ENCODE measurements at places on chromosomes 11 and 22. TPM values are rescaled to one million over a fixed set of nuclear protein-coding genes. Genes with fewer than 3 reads are reported as not detected.

GRCh38 chr11:35102267-35102666 is 36.7 kb upstream of the CD44 start:
- DNase-seq: no peak

- no peak for DNase-seq
These were observed 1.9 kb downstream of the FEN1 start for GRCh38 chr11:61794579-61794978.

GRCh38 chr11:81342966-81343365 is 1390.7 kb downstream of the FAM181B start:
- no peak for DNase-seq

The PAX6 gene
- 0.61 TPM for total RNA-seq

- DNase-seq: no peak
These were observed 5.3 kb downstream of the KCNK7 start for GRCh38 chr11:65590240-65590738.

GRCh38 chr11:20078846-20079245 is 81.4 kb downstream of the DBX1 start:
- no peak for DNase-seq

DNA sequence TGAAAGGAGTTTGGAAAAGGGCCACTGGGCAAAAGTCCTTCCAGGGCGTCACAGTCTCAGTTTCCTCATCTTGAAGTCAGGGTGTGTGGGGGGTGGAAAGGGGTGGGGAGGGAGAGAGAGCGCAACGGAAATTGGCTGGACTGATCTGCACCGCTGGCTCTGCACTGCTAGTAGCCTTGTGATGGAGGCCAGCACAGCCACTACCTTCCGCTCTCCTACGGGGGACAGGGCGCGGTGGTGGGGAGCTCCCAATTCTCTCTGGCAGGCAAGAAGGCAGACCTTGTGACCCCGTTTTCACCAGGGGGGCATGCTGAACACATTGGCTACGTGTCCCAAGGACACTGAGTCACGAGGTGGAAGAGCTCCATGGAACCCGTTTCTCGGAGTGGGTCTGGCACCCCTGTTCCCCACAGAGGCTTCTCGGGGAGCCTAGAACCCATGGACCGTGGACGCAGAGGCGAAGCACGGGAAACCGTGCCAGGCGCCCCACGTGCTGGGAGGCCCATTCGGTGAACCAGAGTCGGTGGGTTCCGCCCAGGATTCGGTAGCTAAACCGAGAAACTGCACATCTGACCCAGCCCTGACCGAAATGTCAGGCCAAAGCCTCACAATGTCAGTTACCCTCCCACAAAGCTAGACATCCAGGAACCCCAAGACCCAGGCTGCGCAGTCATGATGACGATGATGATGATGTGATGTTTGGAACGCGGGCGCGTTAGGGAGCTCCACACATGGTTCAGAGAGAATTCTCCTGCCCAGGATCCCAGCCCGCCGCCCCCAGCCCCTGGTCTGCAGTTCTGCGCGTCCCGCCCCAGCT is 28.3 kb upstream of the WNT11 start:
- peak; percentile 89 for DNase-seq

All from Karpas-422 (cell line).